ENCODE measurements at places on chromosomes 2 and 18.

DNA sequence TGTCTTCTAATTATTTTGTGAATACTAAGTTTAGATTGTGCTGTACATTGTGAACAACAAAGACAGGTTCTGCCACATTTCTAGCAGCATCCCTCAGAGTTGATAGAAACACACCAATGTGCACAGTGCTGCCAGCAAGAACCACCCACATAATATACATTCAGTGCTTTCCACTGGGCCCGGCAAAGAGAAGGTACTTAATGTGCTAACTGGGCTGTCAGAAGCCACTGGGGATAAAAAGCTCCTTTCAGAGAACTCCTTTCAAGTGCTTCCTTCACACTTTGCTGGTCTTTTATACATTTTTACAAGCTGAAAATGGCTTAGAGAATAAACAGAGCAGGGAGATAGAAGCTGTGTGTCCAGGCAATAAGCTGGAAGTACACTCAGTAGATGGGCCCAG is 58.0 kb upstream of the CAPN13 start:
- no peak for DNase-seq

DNA sequence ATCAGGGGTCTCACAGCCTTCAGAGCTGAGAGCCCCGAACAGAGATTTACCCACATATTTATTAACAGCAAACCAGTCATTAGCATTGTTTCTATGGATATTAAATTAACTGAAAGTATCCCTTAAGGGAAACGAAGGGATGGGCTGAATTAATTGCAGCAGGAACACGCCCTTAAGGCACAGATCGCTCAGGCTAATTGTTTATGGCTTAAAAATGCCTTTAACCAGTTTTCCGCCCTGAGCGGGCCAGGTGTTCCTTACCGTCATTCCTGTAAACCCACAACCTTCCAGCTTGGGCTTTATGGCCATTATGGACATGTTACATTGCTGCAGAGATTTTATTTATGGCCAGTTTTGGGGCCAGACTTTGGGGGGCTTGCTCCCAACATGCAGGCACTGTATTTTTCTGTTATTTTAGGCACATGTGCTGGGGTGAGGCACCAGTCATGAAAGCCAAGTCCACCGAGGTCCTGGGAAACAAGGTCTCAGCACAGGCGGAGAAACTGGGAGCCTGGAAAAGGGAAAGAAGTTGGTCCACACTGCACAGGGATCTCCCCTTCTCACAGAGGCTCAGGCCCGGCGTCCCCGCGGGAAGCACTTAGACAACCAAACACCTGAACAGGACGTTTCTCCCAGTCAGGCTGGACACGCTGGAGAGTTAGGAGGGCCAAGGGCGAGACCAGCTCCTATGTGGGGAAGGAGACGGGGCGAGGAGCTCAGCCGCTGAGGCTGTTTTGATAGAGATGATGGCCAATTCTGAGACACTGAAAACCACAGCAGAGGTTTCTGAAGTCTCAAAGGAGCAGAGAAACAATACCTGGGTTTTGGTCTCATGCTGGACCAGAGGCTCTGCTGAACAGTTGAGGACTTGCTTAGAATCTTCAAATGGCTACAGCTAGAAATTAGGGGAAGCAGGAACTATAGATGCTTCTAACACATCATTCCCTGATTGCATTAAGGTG is 86.7 kb downstream of the TMEM18 start:
- DNase-seq = no peak

- no peak for DNase-seq
Measured at GRCh38 chr2:144780983-144781382, 261.1 kb upstream of the ZEB2 start.

DNA sequence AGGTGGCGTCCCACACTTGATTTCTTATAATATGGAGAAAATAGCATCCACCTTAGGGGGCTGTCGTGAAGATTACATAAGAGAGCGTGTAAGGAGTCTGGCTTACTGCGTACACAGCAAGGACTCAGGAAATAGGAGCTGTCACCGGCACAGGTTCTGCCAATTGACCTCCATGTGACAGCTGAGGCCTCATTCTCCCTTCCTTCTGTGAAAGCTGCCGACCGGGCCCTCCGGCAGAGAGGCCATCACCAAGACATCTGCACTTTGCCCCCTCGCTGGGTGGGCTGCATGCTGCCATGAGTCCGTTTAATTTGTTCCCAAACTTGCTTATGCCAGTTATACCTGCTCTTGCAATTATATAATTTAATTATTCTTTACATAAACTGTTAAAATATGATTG is 27.7 kb downstream of the HS1BP3 start:
- DNase-seq = no peak

All from WTC11 (cell line).